ENCODE measurements at places on chromosomes 13 and 19.

GRCh38 chr19:16804176-16804575, 25.0 kb upstream of the SIN3B start:
- DNase-seq, result no peak

GRCh38 chr13:67421475-67421874, 191.3 kb upstream of the PCDH9 start:
- no peak for DNase-seq

DNA sequence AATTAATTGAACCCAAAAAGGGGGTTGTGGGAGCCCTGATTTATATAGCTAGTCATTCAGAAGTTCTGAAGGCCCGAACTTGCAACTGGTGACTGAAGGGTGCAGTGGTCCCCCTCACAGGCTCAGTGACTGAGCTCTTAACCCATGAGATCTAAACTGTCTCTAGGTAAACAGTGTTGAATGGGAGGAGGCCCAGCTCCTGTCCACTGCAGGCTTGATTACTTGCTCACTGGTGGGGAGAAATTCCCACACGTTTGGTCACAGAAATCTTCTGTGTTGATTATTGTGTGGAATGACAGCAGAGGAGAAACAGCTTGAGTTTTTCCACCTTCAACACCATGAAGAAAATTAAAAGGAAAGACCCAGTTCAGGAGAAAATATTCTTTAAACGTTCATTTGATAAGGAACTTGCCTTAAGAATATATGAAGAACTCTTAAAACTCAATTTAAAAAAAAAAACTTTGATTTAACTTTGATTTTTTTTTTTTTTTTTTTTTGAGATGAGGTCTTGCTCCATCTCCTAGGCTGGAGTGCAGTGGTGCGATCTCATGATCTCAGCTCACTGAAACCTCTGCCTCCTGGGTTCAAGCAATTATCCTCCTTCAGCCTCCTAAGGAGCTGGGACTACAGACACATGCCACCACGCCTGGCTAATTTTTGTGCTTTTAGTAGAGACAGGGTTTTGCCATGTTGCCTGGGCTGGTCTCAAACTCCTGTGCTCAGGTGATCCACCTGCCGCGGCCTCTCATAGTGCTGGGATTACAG, 249.3 kb downstream of the UQCRFS1 start:
- DNase-seq, result no peak

DNA sequence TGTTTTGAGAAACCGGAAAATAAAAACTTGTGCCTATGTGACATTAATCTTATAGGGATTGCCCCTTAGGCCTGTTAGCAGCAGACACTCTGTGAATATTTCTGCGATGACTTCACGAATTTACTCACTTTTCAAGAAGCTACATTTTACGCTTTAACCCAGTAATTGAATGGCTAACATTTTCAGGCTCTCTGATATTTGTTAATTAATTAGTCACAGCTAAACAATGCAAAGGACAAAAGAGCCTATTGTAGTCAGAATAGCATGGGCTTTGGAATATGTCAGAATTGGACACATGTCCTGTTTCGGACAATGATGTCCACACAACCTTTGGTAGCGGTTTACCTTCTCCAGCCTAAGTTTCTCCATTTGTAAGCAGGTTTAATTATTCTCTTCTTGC, 506.6 kb downstream of the EFNB2 start:
- no peak for DNase-seq

DNA sequence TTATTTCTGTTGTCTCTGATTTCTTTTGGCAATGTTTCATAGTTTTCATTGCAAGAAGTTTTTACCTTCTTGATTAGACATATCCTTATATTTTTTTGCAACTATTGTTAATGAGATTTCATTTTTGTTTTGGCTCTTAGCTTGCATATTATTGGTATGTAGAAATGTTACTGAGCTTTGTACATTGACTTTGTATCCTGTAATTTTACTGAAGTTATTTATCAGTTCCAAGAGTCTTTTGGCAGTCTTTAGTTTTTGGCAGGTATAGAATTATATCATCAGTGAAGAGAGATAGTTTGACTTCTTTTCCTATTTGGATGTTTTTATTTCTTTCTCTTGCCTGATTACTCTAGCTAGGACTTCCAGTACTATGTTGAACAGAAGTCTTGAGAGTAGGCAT, 375.7 kb downstream of the TDRD3 start:
- DNase-seq, result no peak

DNA sequence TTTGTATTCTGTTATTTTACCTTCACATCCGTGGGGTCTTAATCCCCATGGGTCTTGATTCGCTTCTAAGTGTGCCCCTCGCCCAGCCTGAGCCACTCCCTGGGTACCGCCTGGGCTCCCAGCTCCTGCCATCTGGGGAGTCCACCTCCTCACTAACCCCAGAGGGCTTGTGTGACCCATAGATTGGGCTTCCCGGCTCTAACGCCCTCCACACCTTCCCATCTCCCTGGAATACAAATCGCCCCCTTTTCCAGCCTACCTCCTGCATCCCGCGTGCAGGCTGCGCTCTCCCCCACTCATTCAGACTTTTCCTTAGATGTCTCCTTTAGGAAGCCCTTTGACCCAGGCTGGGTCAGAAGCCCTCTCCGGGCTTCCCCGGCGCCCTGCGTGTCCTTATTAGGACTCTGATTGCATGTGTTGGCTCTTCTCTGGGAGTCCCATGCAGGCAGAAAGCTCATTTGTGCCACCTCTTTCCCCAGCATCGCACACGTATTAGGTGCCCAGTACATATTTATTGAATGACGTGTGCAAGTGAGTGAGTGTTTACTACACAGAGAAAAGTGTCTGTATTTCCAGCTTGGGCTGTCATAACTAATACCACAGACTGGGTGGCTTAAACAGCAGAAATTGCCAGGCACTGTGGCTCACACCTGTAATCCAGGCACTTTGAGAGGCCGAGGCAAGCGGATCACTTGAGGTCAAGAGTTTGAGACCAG, 757 bp downstream of the CCDC124 start:
- no peak for DNase-seq

GRCh38 chr13:48506092-48506701, 26.7 kb downstream of the RCBTB2 start:
- DNase-seq, result no peak

GRCh38 chr13:63481334-63481733, 2065.7 kb upstream of the PCDH20 start:
- DNase-seq, result no peak

GRCh38 chr19:51368366-51369282, at the start of gene CLDND2:
TSS of gene CLDND2 (minus strand) at chr19:51369003. CDS start at chr19:51368577, 426 bp downstream.
- no peak for DNase-seq

DNA sequence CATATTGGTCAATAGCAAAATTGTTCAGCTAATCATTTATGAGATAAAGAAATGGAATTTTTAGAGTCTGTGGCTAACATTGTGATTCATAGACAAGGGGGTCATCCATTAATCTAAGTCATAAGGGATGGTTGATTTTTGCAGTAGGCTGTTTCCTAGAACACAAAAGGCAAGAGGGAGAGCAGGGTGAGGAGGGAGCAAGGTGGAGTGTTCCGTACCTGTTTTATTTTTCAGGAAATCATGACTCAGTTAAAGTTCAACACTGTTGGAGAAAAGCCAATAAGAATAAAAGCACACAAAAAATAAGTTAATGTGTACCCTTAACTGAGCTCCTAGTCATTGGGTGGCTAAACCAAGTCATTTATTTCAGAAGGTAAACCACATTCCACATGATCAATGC, 512.4 kb upstream of the ATXN8OS start:
- DNase-seq, result no peak

GRCh38 chr19:57037556-57037955, 82.2 kb upstream of the USP29 start:
- DNase-seq, result no peak

DNA sequence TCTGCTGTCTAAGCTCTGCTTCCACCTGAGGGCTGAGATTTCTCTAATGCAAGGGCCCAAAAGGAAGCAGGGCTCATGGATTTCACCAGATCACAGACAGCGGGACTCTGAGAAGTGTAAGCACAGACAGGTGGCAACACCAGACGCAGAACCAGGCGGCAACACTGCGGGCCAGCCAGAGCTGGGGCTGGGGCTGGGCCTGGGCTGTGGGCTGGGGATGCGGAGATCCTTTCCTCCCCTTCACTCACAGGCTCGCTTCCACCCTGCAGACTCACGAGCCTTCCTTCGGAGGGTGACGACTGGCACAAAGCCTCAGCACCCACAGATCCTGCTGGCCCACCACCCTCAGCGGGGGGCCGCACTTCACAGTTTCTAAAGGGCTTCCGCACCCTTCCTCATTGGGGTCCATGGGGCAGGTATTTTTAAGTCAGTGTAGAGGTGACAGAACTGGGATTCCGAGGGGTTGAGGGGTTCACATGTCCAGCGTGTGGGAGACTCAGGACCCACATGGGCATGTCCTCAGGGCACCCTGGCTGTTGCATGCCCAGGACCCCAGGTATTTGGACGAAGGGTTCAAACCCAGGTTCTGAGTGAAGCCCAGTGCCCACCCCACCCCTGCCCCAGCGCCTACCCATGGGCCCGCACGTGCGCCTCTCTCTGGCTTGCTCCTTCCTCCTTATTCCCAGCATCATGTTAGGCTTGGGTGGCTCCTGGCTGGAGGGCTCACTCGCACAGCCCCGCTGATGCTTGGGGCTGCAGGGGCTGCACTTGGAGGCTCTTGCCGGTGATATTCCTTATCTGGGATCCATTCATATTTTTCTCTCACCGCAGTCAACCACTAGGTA, 137.3 kb upstream of the GPR12 start:
- no peak for DNase-seq

DNA sequence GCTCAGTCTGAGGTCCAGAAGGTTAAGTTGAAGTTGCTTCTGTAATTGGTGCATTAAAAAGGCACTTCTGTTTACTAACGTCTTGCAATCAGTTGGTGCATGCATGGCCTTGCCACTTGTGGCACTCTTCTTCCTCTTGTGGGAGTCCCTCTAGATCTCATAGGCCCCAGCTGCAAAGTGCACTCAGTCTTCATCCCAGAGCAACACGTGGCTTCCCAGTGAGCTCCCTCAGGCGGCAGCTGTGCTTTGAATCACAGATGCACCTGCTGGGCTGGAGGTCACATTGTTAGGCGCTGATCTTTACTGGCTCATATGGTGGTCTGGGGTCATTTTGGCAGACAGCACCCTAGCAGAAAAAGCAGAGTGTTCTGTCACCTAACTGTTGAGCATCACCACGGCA, 215.7 kb downstream of the ZNF536 start:
- no peak for DNase-seq

GRCh38 chr13:93942016-93942415, 537.5 kb downstream of the DCT start:
- DNase-seq, result no peak

GRCh38 chr19:31263328-31263727, 85.9 kb downstream of the TSHZ3 start:
- DNase-seq, result no peak

GRCh38 chr19:13817018-13817614, 21.9 kb downstream of the ZSWIM4 start:
- no peak for DNase-seq

- DNase-seq, result no peak
Measured at GRCh38 chr19:36420961-36421748, 2.7 kb upstream of the ZFP82 start.

DNA sequence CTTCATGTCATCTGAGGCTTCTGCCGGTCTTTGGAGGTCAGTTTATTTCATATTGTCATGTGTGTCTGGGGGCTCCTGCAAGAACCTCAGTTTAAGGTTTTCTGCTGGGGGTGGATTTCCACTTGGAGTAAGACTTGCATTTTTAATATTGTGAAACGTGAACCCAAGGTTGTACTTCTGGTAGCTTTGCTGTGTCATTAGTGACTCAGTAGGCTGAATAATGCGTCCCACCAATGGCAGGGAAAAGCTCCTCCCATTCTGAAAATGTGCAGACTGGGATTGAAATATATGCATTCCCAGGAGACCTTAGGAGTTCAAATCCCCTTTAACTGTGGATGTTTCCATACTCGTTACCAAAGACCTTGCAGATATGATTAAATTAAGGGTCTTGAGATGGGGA, 46.2 kb downstream of the ING1 start:
- no peak for DNase-seq

- no peak for DNase-seq
Measured at GRCh38 chr13:102960959-102961358, 105.3 kb downstream of the SLC10A2 start.

- DNase-seq, result no peak
Measured at GRCh38 chr13:99922631-99923404, 48.7 kb downstream of the ZIC5 start.

- peak; percentile 41 for DNase-seq
Measured at GRCh38 chr19:16628984-16629691, 1.1 kb upstream of the MED26 start.

DNA sequence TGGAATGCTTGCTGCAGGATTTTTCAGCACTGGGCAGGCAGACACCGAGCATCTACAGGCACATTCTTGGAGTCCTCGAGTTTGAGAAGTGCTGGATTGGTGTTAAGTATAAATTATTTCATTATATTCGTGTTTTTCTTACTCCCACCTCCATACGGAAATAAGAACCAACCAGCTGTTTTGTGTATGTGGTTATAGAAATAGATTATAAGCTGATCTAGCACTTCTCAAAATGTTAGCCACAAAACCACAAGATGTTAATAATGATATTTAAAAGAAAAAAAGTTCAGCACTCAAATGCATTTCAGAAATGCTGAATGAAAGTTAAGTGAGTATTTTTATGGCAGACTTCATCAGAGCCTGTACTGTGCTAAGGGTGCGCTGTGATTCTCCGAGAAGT, 24.0 kb upstream of the TEX29 start:
- DNase-seq, result no peak

DNA sequence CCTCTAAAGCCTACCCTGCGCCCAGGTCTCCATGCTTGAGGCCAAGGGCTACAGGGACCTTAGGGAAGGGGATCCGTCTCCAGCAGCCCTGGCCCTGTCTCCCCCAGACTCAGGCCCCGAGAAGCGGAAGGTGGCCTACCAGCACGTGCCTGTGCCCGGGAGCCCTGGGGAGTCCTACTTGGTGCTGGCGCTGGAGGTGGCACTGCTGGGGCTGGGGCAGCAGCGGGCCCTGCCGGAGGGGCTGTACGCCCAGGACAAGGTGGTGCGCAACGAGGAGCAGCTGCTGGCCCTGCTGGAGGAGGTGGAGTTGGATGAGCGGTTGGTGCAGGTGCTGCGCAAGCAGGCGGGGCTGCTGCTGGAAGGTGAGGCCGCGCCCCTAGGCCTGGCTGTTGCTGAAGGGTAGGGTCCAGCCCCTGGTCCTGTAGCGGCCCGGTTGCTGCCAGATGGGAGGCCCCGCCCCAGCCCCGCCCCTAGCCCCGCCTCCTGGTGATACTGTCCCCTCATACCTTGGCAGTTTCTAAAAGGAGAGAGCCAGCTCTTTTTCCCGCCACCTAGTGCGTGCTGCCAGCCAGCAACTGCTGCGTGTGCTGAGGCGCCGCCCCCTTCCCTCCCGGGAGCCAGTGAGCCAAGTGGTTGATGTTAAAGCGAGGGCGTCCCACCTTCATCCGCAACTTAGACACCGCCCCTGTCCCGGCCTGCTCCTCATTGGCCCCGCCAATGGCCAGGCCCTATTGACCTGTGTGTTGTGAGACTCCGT, 22.6 kb downstream of the ZSWIM4 start:
- no peak for DNase-seq

GRCh38 chr13:33110713-33111413, 94.6 kb downstream of the KL start:
- no peak for DNase-seq

- DNase-seq, result no peak
Measured at GRCh38 chr13:102628559-102628958, 31.8 kb downstream of the TPP2 start.

Measured in activated naive CD4-positive, alpha-beta T cell treated with anti-CD3 and anti-CD28 coated beads for 36 hours (primary cell).